Esophagus muscularis mucosa (tissue), 4 donors: ENCODE measurements at places on chromosomes 2 and 18. TPM values are rescaled to one million over a fixed set of nuclear protein-coding genes. Genes with fewer than 3 reads are reported as not detected.

- H3K27ac ChIP-seq, result no peak overlapping the region
- H3K4me1 ChIP-seq, result peaks cover 26% of the 10 kb centered on the region
- DNase-seq, result no peak
- H3K27me3 ChIP-seq, result no peaks in the 10 kb centered on the region
These were observed 38.8 kb downstream of the LBH start for GRCh38 chr2:30270166-30270565.

DNA sequence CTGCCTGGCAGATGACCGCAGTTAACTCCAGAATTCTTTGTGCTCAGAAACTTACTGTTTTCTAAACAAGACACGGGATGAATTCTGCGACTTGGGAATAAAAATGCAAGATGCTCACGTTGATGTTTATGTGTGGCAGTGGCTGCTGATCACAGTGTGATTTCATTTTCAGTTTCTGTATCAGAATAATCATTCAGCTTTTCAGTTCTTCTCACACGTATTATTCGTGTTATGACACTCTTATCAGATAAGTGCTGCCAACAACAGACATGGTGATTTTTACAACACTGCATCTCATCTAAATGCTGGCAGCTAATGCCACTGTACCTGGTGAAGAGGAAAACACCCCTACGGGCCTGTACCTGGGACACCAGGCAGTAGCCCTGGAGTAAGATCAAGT, 272.9 kb upstream of the REV1 start:
- no peak overlapping the region for H3K4me3 ChIP-seq
- no peaks in the 10 kb centered on the region for H3K36me3 ChIP-seq
- H3K27ac ChIP-seq, result no peak overlapping the region
- no peaks in the 10 kb centered on the region for H3K4me1 ChIP-seq
- DNase-seq, result no peak
- H3K27me3 ChIP-seq, result no peaks in the 10 kb centered on the region

DNA sequence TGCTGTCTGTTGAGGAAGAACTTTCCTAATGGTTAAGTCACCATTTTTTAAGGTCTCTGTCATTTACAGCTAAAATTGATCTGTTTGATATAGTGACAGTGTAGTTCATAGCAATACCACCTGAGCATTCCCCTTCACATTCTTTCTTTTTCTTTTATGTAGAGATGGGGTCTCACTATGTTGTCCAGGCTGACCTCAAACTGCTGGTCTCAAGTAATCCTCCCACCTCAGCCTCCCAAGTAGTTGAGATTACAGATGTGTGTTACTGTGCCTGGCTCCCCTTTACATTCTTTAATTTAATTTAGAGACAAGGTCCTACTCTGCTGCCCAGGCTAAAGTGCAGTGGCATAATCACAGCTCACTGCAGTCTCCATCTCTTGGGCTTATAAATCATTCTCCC, 72.7 kb upstream of the ACVR1 start:
- H3K4me1 ChIP-seq, result no peaks in the 10 kb centered on the region
- no peak for DNase-seq
- no peak overlapping the region for H3K27ac ChIP-seq
- no peaks in the 10 kb centered on the region for H3K27me3 ChIP-seq

The ZCCHC2 gene
- 26.1 TPM for total RNA-seq

DNA sequence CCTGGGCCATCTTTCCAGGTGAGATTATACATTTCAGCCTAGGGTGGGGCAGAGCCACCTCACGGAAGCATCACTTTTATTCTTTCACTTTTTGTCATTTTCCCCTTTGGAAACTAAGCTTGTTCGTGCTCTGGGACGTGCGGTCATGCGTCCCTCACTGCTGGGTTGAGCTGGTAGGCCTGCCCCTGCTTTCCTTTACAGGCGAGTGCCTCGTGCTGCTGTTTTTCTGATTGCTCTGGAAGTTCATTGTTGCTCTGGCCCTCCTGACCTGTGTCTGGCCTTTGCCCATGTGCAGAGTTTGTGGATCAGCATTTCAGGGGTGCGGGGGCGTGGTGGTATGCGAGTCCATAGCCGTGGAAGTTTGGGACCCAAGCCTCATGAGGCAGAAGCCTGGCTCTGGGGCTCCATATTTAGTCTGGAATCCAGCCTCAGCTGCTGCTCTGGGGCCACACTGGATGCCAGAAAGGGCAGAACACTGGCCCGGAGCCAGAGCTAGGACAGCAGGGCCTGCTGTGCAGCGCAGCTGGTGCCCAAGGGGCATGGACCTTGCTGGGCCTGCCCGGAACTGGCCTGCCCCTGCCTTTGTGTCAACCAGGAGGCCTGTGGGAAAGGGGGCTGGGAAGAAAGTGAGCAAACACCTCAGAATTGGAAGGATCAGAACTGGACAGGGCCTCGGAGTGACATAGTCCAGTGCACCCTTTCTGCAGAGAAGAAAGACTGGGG, 51.1 kb downstream of the CTIF start:
- H3K4me3 ChIP-seq, result no peak overlapping the region
- no peaks in the 10 kb centered on the region for H3K27me3 ChIP-seq
- peaks cover 39% of the 10 kb centered on the region for H3K4me1 ChIP-seq
- H3K27ac ChIP-seq, result peak overlapping the region; percentile 70
- no peaks in the 10 kb centered on the region for H3K36me3 ChIP-seq

DNA sequence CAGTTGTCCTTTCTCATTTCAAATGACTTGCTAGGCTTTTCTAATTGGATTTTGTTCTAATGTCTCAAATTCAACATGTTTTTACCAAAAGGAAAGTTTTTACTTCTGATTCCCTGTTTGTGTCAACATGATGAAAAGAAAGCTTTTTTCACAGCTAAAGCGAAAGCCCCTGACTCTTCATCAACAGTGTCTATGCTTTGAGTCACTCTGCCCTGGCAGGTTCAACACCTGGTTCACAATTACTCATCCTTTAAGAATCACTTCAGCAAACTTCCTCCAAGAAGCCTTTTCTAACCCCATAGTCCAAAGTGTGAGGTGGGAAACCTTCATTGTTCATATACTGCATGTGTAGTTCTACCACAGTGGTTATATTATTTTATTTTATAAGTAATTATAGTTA, 7.6 kb upstream of the DSG2 start:
- no peak overlapping the region for H3K27ac ChIP-seq
- H3K36me3 ChIP-seq, result no peaks in the 10 kb centered on the region
- H3K4me1 ChIP-seq, result no peaks in the 10 kb centered on the region
- H3K27me3 ChIP-seq, result no peaks in the 10 kb centered on the region
- no peak for DNase-seq

- no peak overlapping the region for H3K27ac ChIP-seq
- H3K27me3 ChIP-seq, result no peaks in the 10 kb centered on the region
- no peak overlapping the region for H3K4me3 ChIP-seq
- H3K36me3 ChIP-seq, result no peaks in the 10 kb centered on the region
- peaks cover 11% of the 10 kb centered on the region for H3K4me1 ChIP-seq
- DNase-seq, result no peak
These were observed 123.0 kb upstream of the SERPINE2 start for GRCh38 chr2:224162122-224162521.

The SLC25A52 gene
- not detected for total RNA-seq

DNA sequence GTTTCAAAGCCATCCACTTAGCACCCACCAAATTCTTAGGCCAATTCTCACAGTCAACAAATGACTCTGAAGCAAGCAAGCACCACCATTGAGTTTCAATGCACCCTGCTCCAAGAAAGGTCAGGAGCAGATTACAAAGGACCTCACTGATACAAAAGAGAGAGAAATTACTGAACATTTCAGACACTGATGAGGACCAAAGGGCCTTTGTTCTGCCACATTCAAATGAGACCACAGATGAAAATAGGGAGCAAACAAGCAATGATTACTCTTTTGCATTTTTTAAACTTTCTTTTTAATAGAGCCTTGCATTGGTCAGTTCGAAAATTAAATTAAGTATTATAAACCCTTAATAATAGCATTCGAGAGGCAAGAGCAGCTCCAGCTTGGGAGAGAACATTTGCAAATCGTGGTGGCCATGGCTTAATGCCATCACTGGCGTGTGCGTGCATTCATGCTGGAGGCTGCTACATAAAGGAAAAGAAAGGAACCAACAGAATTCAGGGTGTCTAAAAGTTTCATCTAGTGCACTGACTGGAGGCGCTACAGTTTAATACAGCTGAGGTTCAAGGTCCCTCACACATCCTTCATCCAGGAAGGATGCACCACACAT, 87.5 kb downstream of the KLF7 start:
- H3K27me3 ChIP-seq, result no peaks in the 10 kb centered on the region
- no peak for DNase-seq
- peaks cover 46% of the 10 kb centered on the region for H3K36me3 ChIP-seq
- H3K27ac ChIP-seq, result no peak overlapping the region

The CCDC121 gene
- total RNA-seq, result 6.2 TPM

The VIT gene
- 25.7 TPM for total RNA-seq

The TYW5 gene
- 7.5 TPM for total RNA-seq

The TUBA4B gene
- not detected for total RNA-seq

- no peaks in the 10 kb centered on the region for H3K36me3 ChIP-seq
- no peaks in the 10 kb centered on the region for H3K27me3 ChIP-seq
- no peak overlapping the region for H3K4me3 ChIP-seq
- peak overlapping the region; percentile 94 for H3K27ac ChIP-seq
- no peak for DNase-seq
These were observed 972 bp upstream of the IGFBP5 start for GRCh38 chr2:216696321-216696720.

- no peak overlapping the region for H3K4me3 ChIP-seq
- H3K27me3 ChIP-seq, result no peaks in the 10 kb centered on the region
- no peak overlapping the region for H3K27ac ChIP-seq
- no peaks in the 10 kb centered on the region for H3K36me3 ChIP-seq
These were observed 115.2 kb downstream of the INHBB start for GRCh38 chr2:120461092-120461491.

DNA sequence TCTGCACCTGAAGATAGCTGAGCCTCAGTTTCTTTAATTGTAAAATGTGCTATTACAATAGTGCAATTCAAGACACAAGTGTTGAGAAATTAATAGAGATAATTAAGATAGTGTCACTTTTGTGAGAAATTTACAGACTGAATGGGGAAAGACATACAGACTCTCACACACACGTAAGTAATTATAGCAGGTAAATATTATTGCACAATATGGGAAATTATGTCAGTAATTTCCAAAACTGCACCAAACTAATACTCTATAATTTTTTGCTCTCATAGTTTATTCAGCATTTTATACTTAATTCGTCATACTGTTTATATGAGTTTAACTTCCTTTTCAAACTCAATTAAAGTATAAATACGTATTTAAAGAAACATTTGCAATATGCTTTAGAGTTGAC, 124.9 kb upstream of the GYPC start:
- DNase-seq, result no peak
- no peaks in the 10 kb centered on the region for H3K27me3 ChIP-seq
- no peak overlapping the region for H3K27ac ChIP-seq
- no peaks in the 10 kb centered on the region for H3K4me1 ChIP-seq
- H3K36me3 ChIP-seq, result no peaks in the 10 kb centered on the region

- H3K4me1 ChIP-seq, result peaks cover 13% of the 10 kb centered on the region
- no peak overlapping the region for H3K27ac ChIP-seq
- no peaks in the 10 kb centered on the region for H3K27me3 ChIP-seq
- DNase-seq, result no peak
These were observed 41.9 kb downstream of the BMPR2 start for GRCh38 chr2:202418027-202418426.

- no peak overlapping the region for H3K4me3 ChIP-seq
- H3K36me3 ChIP-seq, result no peaks in the 10 kb centered on the region
- peaks cover 4% of the 10 kb centered on the region for H3K27me3 ChIP-seq
- H3K4me1 ChIP-seq, result no peaks in the 10 kb centered on the region
These were observed 27.7 kb downstream of the LOXHD1 start for GRCh38 chr18:46629361-46629760.

GRCh38 chr18:67276638-67277037, 239.9 kb downstream of the DSEL start:
- no peak for DNase-seq
- H3K27me3 ChIP-seq, result no peaks in the 10 kb centered on the region
- no peaks in the 10 kb centered on the region for H3K36me3 ChIP-seq
- no peak overlapping the region for H3K27ac ChIP-seq
- H3K4me3 ChIP-seq, result no peak overlapping the region

The BMP10 gene
- not detected for total RNA-seq

DNA sequence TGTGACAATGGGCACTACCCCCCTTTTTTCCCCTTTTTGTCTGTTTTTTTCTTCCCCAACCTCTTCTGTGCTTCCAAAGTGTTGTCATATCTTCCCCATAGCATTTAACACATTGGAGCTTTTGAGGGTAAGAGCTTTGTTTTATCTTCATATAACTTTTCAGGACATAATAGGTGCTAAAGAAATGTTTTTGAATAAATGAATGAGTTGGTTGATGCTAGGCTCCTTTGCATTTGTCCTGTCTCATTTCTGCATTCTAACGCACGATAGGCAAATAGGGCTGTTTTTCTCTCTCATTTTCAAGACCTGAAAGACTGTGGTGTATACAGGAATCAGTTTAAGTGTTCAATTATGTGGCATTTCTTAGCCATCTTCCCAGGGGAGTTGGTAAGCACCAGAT, 832 bp upstream of the COPS7B start:
- H3K4me1 ChIP-seq, result peaks cover 64% of the 10 kb centered on the region
- no peak for DNase-seq
- H3K4me3 ChIP-seq, result no peak overlapping the region
- H3K36me3 ChIP-seq, result peaks cover 17% of the 10 kb centered on the region

DNA sequence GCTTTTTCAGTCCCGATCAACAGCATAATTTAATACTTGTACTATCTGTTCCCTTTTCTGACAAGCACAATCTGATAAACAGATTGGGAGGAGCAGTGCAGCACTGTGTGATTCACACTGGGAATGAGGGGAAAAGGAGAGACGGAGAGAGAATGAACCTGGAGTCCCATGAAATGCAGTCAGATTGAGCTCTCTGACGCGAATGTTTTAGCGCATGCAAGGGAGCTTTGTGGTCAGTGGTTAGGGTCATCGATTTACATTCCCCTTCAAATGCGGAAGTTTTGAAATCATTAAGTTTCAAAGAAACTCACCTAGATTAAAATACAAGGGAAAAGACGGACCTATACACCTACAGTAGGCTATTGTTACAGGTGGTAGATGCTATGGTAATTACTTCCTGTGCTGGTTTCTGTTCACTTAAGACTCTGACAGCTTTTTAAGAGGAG, 99.6 kb downstream of the KCTD1 start:
- peaks cover 4% of the 10 kb centered on the region for H3K27me3 ChIP-seq
- H3K4me3 ChIP-seq, result no peak overlapping the region
- no peaks in the 10 kb centered on the region for H3K4me1 ChIP-seq

GRCh38 chr2:113922784-113923183, 32.9 kb downstream of the ACTR3 start:
- no peaks in the 10 kb centered on the region for H3K27me3 ChIP-seq
- DNase-seq, result no peak
- no peaks in the 10 kb centered on the region for H3K4me1 ChIP-seq
- H3K4me3 ChIP-seq, result no peak overlapping the region
- H3K36me3 ChIP-seq, result peaks cover 29% of the 10 kb centered on the region

DNA sequence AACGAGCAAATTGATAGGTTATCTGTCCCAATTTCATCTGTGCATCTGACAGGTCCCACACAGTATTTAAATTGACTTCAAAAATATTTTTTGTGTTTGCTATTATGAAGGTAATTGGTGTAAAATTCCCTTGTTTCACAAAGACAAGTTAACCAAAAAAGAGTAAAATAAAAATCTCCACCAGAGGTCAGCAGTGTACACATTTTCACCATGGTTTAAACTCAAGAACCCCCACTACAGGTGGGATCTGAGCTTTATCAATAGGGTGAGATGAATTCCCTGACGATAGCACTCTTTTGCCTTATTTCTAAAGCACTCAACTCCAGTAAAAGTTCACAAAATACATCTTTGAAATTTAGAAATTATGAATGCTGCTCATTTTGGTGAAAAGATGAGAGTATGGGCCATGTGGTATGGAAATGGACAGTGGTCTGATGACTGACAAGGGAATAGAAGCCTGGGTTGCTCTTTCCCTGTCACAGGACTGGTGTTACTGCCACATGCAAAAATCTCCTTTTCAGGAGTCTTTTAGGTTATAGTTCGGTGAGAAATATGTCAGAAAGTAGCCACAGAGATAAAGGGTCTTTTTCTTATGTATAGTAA, 68.0 kb downstream of the SERPINB8 start:
- no peaks in the 10 kb centered on the region for H3K4me1 ChIP-seq
- DNase-seq, result no peak
- H3K4me3 ChIP-seq, result no peak overlapping the region
- H3K27me3 ChIP-seq, result no peaks in the 10 kb centered on the region
